Ammon's horn (tissue), 1 donor: ENCODE measurements at places on chromosomes 5 and 9.
A peak's percentile ranks its signal among the peaks of the same experiment; 100 is the strongest.

- DNase-seq: no peak
Observed at GRCh38 chr5:143737062-143737461, 74.9 kb upstream of the HMHB1 start.

DNA sequence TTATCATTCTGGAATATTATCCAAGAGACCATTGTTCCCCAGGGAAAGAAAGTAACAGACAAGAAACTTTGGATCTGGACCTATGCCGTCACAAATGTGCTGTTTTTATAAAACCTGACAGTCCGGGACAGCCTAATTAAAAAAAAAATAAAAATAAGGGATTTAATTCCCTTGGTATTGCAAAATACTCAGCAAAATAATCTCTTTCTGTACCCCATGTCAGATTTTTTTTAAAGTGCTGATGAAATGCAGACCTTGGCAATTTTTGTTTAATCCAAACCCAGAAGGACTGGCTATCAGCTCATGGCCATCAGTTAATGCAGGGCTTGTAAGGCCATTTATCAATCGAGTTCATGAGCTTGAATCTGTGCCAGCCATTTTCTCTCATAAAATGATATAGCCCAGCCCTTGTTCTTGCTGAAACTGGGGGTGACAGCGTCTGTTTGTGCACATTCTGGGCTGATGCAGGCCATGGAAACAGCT, 162.7 kb upstream of the S1PR3 start:
- no peak for DNase-seq

DNA sequence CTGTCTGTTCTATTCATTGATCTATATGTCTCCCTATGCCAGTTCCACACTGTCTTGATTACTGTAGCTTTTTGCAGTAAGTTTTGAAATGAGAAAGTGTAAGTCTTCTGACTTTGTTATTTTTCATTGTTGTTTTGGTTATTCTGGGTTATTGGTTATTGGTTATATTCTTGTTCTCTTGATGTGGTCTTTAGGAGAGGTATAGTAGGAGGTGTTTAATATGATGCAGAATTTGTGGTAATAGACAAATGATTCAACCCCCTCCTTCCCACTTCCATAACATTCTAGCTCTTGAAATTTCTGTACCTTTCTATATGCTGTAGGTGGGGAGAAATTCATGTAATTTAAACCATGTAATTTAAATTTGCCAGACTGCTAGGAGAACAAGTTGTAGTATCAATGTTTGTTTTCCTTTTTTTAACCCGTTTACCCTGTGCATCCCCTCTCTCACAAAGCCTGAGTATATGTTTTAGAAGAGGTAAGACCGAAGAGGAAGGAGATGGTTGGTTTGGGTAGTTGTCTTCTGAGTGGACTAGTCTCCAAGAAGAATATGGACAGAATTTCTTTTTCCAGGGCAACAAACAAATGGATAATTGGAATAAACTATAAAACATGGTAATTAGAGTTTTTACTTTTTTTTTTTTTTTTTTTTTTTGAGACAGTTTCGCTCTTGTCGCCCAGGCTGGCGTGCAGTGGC, 19.2 kb downstream of the ANKHD1 start:
- DNase-seq: no peak

DNA sequence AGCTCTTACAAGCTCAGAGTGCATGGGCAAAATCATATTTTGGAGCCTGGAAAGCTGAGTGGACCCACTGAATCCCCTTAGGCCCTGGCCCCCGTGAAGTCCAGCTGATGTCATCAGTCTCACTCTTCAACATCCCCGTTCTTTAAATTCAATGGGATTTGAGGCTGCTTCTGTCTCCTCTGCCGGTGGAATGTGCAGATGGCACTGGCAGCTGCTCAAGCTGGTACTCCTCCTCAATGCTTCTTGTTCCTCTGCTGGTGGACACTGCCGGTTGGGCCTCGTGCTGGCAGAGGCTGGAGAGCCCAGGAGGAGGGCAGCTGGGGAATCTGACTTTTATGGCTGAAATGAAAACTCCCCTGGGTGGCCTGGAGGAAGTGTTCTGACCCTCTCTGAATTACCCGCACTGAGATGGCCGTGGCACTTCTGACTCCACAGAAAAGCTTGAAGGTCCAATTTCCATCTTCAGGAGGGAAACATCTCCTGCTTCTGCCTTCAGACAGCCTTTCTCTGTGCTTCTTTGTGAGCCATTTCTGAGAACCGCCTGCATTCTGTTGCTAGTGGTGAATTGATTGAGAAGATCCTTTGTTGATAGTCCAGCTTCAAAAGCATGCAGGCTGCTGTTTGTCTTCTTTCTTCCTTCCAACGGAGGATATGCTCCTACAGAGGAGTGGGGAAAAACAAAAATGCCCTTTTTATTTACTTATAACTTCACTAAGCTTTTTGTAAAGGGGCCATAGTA, 298.9 kb downstream of the TMEM38B start:
- peak; percentile 86 for DNase-seq

DNA sequence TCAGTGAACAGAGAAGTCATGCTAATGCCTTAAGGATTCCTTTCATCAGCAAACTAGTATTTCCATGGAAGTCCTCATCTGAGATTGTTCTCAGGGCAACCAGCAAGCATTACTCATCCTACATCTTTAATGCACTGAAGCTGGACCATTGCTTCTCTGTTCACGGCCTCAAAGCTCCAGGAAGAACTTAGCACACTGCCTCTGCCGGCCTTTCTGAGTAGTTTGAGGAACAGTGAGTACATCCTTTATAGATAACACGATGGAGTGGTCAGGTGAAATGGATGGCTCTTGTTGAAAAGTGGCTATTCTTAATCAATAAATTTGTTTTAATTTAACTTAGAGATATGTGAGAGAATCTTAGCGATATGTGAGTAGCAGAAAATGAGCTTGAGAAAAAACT, 35.8 kb downstream of the MEGF10 start:
- DNase-seq: no peak

DNA sequence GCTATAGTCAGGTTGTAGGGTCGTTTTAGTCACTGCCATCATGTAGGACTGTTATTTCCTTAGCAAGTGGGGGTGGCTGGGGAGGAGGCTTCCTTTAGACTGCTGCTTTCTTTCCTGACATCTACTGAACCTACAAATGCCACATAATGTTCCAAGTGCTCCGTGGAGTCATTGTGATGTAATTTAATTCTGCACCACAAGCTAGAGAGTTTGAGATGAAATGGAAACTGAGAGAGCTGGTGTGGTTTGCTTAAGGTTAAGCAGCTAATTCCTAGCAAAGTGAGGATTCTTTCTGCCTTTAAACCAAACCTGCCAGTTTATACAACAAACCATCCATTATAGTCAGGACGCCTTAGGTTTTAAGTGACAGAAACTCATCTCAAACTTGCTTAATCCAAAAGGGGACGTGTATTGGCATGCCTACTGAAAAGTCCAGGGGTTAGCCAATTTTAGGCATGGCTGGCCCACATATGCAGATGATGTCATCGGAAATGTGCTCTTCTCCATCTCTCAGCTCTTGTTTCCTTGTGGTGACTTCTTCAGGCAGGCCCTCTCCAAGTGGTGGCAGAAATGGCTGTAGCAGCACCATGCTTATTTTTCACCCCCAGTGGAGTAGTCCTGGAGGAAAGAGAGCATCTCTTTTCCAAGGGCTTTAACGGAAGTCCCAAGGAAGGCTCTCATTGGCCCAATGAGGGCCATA, 30.5 kb downstream of the ZNF618 start:
- DNase-seq: no peak

DNA sequence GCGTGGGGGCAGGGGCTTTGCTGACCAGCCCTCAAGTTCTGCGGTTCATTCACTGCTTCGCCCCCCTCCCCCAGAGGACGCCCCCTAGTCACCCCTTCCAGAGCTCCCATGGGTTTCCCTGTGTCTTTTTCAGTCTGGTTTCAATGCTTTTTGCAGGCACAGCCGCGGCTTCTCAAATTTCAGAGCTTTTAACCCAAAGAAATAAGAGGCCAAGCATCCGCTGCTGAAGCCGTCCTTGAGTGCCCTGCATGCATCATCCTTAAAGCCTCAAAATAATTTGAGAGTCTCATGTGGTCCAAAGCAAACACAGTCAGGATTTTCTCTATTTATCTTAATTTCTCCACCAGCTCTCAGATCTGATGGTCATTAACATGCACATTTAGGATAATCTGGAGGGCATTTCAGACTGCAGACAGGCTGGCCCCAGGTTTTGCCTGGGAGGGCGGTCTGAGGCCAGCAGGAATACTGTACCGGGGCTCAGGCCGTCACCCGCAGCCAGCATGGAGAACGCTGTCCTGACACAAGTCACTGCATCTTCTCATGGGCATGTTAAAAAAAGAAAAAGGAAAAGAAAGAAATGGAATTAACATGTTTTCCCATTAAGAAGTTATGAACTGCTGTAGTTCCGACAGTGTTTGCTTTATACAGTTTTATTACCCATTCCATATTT, 420.8 kb upstream of the IRX4 start:
- DNase-seq: no peak

- no peak for DNase-seq
Observed at GRCh38 chr5:95110118-95110517, 174.8 kb downstream of the MCTP1 start.

GRCh38 chr9:123282362-123283047, 14.1 kb upstream of the STRBP start:
- no peak for DNase-seq

DNA sequence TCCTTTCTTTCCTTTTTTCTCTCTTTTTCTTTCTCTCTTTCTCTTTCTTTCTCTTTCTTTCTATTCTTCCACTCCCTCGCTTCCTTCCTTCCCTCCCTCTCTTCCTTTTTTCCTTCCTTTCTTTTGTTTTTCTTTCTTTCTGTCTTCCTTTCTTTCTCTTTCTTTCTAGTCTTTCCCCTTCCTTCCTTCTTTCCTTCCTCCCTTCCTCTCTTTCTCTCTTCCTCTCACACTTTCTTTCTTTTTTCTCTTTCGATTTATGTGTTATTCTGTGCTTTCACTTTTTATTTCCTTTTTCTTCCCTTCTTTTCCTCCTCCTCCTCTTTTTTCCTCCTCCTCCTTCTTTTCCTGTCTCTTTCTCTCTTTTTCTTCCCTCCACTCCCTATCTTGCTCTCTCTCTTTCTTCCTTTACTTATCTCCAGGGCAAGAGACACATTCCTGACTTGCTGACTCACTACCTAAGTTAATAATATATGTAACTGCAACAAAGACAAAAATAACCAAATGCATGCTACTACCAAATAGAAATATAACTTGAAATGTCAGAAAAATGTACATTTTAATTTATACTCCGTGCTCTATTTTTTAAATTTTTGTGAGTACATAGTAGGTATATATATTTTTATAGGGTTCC, 445.5 kb downstream of the GABRG2 start:
- no peak for DNase-seq

DNA sequence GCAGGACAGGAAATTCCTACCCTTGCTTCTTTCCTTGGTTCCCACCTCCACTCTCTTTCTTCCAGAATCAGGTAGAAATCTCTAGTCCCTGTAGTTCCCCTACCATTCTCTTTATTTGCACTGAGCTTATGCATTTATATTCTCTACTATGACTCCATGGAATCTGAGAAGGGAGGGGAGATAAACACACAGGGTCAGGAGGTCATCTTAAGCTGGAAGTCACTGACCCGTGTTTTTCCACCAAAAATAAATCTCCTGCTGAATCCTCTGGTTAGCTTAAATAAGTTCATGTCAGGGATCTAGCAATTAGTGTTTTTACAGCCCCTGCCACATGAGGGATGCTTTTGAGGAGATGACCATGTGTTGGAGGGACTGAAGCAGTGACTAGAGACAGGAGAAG, 3.7 kb downstream of the ACTL7B start:
- no peak for DNase-seq

GRCh38 chr5:174706997-174707572, 17.3 kb upstream of the MSX2 start:
- no peak for DNase-seq

GRCh38 chr5:136726506-136726905, 361.2 kb upstream of the TRPC7 start:
- no peak for DNase-seq

GRCh38 chr9:4547016-4547415, 56.7 kb downstream of the SLC1A1 start:
- no peak for DNase-seq

DNA sequence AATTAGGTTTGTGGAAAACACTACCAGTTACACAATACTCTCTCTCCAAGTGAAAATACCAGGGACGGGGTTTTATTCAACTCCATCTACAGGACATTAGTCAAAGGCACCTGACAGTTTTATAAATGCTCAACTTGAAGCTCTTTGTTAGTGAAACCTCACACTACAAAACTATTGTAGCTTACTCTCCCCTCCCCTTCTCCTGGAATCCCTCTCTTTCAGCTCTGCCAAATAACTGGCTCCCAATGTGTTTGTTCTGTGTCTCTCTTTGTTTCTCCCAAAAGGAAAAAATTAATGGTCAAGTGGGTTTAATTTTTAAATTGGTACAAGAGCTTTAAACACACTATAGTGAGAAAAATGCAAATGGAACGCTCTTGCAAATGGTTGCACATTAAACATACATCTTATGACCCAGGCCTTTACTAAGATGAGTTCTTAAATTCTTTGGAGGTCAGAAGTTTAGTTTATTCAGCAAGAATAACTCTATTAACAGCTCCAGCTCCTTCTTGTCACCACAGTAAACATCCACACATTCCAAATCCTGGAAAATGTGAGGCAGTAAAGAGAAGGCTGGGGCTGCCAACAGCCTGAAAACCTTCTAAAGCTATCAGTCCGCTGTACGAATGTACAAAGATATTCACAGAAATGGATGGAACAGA, 48.4 kb downstream of the ZNF608 start:
- no peak for DNase-seq

GRCh38 chr5:53537711-53538110, 22.7 kb upstream of the NDUFS4 start:
- no peak for DNase-seq

- DNase-seq: no peak
Observed at GRCh38 chr9:136100700-136101614, 5.9 kb upstream of the NACC2 start.

DNA sequence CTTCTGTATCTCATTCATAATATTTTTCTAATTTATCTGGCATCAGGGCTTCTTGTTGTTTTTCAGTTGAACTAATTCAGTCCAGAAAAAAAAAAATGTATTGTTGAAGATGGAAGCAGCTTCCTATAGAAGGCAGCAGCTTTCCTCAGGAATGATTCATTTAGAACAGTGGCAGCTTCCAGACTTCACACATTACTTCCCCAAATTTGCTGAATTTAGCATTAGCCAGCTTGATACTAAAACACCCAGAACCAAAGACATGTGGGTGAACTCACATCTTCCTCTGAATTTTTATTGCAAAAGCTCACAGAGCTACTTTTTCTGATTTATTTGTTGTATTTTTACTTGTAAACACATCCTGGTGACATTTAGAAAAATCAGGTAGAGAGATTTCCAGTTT, 53.8 kb downstream of the HCN1 start:
- peak; percentile 24 for DNase-seq
